ENCODE measurements at places on chromosomes 4 and X. TPM values are rescaled to one million over a fixed set of nuclear protein-coding genes. Genes with fewer than 3 reads are reported as not detected.
A peak's percentile ranks its signal among the peaks of the same experiment; 100 is the strongest.

Gene HPGD
- total RNA-seq = not detected

Gene ALAS2
- not detected for total RNA-seq

- peaks cover 4% of the 10 kb centered on the region for H3K4me1 ChIP-seq
- no peak for DNase-seq
- no peak overlapping the region for H3K4me3 ChIP-seq
- H3K27me3 ChIP-seq = peaks cover 2% of the 10 kb centered on the region
- H3K36me3 ChIP-seq = no peaks in the 10 kb centered on the region
These were observed 20.5 kb downstream of the SUPT20HL2 start for GRCh38 chrX:24293412-24293811.

DNA sequence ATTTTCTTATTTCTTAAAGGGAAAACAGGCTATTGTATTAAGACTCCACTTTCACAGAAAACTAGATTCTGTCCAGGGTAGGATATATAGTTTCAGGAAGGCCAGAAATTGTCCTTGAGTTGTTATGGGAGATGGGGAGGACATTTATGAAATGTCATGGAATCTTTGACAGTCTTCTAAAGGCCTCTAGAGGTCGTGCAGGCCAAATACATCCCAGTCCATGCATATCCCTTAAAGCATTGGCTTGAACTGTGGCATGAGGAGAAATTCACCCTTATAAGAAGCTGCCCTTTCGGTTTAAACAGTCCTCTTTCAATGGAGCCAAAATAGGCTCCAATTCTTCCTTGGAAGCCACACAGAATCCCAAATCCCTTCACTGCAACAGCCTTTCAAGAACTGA lies 183.6 kb upstream of the NOCT start:
- no peaks in the 10 kb centered on the region for H3K36me3 ChIP-seq
- DNase-seq = no peak
- H3K27me3 ChIP-seq = peaks cover 10% of the 10 kb centered on the region
- no peak overlapping the region for H3K27ac ChIP-seq

- peaks cover 38% of the 10 kb centered on the region for H3K4me1 ChIP-seq
- peaks cover 36% of the 10 kb centered on the region for H3K36me3 ChIP-seq
- peak; percentile 25 for DNase-seq
- H3K27ac ChIP-seq = peak overlapping the region; percentile 78
- peak overlapping the region; percentile 71 for H3K4me3 ChIP-seq
These were observed 17.1 kb downstream of the RCHY1 start for GRCh38 chr4:75497133-75497532.

- H3K36me3 ChIP-seq = no peaks in the 10 kb centered on the region
- H3K4me1 ChIP-seq = no peaks in the 10 kb centered on the region
- DNase-seq = no peak
- H3K4me3 ChIP-seq = no peak overlapping the region
- H3K27ac ChIP-seq = no peak overlapping the region
These were observed 21.2 kb downstream of the PROM1 start for GRCh38 chr4:16062601-16063000.

DNA sequence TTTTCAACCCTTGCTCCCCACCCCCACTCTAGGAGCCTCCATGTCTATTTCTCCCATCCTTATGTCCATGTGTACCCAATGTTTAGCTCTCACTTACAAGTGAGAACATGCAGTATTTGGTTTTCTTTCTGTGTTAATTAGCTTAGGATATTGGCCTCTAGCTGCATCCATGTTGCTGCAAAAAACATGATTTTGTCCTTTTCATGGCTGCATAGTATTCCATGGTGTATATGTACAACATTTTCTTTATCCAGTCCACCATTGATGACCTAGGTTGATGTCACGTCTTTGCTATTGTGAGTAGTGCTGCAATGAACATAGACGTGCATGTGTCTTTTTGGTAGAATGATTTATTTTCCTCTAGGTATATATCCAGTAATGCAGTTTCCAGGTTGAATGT lies 472.8 kb downstream of the ZNF674 start:
- H3K36me3 ChIP-seq = no peaks in the 10 kb centered on the region
- no peak overlapping the region for H3K27ac ChIP-seq
- H3K4me1 ChIP-seq = no peaks in the 10 kb centered on the region
- no peak overlapping the region for H3K4me3 ChIP-seq
- no peak for DNase-seq
- peaks cover 3% of the 10 kb centered on the region for H3K27me3 ChIP-seq

All from HFFc6 (cell line).